ENCODE measurements at places on chromosomes 4 and X.

- DNase-seq: no peak
These were observed 38.0 kb downstream of the KIT start for GRCh38 chr4:54695788-54696187.

DNA sequence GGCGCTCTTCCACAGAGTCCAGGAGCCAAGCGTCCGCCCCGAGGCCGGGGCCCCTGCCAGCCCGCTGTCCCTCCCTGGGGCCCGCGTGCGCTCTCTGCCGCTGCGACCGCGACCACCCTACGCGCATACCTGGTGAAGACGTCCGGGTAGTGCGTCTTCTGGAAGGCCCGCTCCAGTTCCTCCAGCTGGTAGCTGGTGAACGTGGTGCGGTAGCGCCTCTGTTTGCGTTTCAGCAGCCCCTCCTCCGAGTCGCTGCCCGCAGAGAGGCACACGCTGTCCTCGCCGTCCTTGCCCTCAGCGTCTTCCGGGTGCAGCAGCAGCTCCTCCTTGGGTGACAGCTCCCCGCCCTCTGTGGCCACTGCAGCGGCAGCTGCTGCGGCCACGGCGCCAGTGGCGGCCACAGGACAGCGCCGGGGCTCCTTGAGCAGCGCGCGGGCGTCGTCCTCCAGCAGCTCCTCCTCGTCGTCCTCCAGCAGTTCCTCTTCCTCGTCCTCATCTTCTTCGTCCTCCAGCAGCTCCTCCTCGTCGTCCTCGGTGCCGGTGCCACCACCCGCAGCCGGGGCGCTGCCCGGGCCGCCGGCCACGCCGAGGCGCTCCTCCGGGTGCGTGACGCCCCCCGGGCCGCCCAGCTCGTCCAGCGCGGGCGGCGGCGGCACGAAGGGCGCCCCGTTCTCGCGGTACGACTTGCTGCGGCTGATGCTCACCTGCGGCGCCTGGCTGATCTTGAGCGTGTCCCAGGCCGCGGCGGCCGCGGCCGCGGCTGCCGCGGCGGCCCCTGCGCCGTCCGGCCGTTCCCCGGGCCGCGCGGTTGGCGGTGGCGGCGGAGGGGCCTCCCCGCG lies 2.8 kb downstream of the ARX start:
- DNase-seq: no peak

GRCh38 chr4:120056246-120056645 lies 10.4 kb downstream of the MAD2L1 start:
- DNase-seq: no peak

DNA sequence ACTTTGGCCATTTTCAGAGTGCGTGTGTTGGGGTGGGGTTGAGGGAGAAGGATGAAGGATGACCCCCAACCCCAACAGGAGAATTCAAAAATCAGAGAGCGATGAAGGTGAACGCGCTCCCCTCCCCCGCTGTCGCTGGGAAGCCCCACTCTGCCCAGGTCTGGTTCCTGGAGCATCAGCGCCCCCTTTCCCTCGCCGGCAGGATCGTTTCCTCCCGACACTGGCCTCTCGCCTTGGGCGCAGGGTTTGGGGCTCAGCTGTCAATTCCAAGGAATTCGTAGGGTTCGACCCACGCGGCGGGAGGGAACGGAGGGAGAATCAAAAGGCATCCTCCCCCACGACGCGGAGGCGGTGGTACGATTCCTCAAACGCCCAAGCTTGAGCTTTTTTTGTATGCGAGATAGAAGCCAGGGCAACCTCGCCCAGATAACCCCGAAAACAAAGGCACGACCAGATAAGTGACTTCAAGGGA lies 1.0 kb upstream of the PDGFRA start:
- DNase-seq: no peak

DNA sequence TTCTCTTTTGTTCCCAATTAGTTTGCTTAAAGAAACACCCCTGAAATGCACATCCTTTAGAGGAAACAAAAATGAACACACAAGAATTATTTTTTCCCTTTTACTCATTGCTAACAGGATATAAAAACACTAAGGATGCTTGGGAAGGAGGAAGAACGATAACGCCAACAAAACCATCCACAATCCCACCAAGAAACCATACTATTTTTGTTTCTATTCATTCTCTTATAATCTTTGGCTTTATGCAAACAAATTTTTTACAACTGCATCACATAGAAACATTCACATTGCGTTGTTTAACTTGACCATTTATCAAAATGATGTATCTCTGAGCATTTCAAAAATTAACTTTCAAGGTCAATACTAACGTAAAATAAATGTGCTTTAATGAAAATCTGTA lies 12.0 kb downstream of the APBB2 start:
- DNase-seq: no peak

GRCh38 chrX:64885850-64886249 lies 90.4 kb downstream of the ZC4H2 start:
- no peak for DNase-seq

- DNase-seq: no peak
These were observed 67.7 kb upstream of the UGT2B4 start for GRCh38 chr4:69563424-69563823.

- no peak for DNase-seq
These were observed 23.2 kb upstream of the SMIM20 start for GRCh38 chr4:25890571-25891485.

DNA sequence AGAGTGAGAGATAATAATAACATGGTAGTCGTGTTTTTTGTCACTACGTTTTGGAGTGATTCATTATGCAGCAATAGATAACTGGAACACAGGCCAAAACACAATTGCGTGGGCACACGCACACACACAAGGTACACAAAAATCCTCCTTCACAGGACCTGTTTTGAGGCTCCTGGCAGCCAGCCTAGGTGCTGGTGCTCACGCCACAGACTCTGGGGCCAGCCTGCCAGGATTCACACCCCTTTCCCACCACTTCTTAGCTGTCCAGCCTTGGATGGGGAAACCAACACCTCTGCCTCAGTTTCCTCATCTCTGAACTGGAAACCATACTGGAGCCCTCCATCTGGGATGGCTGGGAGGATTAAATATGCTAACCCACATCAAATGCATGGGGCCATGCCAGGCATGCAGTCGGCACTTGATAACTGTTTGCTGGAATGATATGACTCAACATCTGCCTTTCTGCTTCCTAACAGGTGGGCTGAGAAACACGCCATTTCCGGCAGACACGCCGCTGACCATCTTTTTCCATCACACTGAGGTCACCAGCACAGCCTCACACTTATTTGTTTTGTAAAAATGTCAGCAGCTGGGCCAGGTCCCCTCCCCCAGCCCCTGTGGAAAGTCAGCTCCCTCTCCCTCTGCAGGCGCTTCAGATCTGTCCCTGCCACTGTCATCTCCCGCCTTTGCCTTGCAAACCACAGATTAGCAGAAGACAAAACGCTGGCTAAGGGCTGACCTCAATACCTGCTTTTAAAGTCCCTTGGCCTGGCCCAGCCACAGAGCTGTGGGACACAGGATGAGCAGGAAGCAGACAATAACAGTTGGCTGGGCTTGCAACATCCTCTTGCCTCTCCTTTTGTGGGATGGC lies 237.5 kb downstream of the BCOR start:
- DNase-seq: peak; percentile 53

- no peak for DNase-seq
These were observed 94.6 kb downstream of the REELD1 start for GRCh38 chr4:146308951-146309350.

DNA sequence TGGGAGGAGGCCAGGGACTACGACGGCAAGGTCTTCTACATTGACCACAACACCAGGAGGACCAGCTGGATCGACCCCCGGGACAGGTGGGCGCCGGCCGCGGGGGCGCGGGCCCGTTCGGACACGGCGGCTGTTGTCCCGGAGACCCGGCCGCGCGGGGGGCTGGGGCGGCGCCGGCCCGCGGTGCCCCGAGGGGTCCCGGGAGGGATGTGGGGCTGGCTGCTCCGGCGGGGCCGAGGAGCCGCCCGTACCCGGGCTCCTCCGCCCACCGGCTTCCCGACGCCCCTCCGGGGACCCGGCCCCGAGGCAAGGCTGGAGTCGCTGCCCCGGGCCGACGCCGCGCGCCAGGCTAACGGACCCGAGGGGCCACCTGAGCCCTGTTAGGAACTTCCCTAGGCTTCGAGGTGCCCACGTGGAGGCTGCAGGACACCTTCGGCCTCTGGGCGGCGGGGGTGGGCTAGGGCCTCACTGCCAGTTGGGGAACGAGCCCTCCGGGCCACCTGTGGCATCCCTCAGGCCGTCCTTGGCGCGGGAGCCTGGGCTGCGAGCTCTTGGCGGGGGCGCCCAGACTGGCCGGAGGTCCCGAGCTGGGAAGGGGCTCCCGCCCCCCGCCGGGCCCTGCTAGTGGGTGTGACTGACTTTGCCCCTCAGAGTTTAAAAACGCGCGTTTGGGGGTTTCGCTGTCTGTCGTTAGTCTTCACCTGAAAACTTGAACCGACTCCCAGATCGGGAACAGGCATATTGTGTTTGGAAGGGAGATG lies 660 bp downstream of the WWC2 start:
- no peak for DNase-seq

GRCh38 chrX:9853307-9853706 lies 67.1 kb downstream of the SHROOM2 start:
- DNase-seq: no peak

GRCh38 chrX:31356275-31357212 lies 284.7 kb upstream of the FTHL17 start:
- DNase-seq: no peak
